ENCODE measurements at places on chromosomes 3 and 15.

GRCh38 chr3:133463347-133463860, 63.5 kb downstream of the BFSP2 start:
- DNase-seq = no peak

DNA sequence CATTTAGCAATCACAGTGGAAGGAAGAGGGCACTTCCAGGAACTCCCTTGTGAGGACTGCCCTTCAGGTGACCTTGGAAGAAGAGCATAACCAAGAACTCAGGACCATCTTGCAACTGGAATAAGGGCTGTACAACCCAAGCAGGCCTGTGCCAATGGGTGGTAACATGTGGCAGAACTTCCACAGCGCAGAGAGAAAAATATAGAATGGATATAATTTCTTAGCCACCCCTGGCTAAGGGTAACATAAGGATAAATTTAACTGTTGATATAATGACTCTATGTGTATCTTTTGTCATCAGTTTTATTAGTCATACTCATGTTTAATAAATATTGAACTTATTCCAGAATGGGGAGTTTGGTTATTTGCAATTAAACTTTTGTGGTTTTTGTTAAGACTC, 13.4 kb upstream of the MFSD1 start:
- DNase-seq = no peak

DNA sequence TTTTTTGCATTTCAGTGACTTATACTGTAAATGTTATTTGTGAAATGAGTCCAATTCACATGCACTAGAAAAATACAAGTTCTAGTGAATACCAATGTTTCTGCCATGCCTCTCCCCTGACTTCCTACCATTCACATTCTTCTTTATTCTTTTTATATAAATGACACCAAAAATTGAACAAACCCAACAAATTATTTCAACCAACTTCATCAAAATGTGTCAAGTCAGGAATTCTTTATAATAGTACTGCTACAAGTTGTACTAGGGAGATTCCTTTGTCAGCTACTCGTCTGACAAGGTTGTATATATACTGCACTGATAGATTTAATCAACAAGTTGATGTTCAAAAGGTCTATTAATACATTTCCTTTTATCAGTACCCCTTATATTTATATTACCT, 3.0 kb downstream of the TBL1XR1 start:
- no peak for DNase-seq

- DNase-seq = peak; percentile 79
Measured at GRCh38 chr15:88911766-88912118, 1.4 kb downstream of the MFGE8 start.

- no peak for DNase-seq
Measured at GRCh38 chr3:131806736-131807135, 228.1 kb downstream of the CPNE4 start.

GRCh38 chr3:133899311-133899710, 3.6 kb upstream of the RAB6B start:
- DNase-seq = no peak

GRCh38 chr3:11602886-11603527, 40.7 kb downstream of the VGLL4 start:
- DNase-seq = no peak

DNA sequence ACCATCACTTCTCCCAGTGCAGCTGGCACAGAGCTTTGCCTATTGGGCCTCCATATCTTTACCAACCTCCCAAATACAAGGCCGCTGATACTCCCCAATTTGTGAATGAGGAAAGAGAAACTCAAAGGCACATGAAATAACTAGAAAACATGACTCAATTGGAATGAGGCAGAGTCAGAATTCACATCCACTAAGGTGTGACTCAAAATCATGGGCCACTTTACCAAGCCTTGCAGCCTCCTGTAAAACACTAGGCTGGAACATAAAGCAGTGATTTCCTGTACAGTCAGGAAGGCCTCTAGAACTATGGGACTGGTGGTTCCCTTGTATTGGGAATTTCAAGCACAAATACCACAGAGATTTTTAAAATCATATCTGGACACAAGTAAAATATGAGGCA, 128.6 kb downstream of the DCLK3 start:
- DNase-seq = no peak

GRCh38 chr3:190001426-190001825, 119.3 kb downstream of the P3H2 start:
- DNase-seq = no peak

DNA sequence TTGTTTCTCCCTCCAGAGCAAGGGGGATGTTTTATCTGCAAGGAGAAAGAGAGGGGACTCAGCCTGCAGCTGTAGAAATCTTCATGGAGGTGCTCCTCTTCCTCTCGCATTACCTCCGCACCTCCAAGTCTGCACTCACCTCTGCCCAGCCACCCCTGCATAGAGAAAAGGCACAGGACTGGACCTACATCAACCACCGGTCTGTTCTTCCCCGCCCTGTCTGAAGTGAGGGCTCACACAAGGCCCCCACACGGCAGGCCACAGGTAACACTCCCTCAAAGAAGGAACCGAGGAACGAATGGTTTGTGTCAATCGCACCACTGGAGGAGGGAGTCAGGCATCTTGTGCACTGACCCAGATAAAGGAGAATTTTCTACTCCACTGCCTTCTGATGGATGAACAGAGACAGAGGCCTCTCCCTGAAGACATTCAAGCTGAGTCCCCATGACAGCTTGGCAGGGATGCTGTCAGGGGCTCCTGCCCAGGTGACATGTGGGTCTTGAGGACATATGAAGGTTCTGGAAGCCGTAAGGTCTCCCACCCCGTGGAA, 260.3 kb downstream of the XXYLT1 start:
- no peak for DNase-seq

DNA sequence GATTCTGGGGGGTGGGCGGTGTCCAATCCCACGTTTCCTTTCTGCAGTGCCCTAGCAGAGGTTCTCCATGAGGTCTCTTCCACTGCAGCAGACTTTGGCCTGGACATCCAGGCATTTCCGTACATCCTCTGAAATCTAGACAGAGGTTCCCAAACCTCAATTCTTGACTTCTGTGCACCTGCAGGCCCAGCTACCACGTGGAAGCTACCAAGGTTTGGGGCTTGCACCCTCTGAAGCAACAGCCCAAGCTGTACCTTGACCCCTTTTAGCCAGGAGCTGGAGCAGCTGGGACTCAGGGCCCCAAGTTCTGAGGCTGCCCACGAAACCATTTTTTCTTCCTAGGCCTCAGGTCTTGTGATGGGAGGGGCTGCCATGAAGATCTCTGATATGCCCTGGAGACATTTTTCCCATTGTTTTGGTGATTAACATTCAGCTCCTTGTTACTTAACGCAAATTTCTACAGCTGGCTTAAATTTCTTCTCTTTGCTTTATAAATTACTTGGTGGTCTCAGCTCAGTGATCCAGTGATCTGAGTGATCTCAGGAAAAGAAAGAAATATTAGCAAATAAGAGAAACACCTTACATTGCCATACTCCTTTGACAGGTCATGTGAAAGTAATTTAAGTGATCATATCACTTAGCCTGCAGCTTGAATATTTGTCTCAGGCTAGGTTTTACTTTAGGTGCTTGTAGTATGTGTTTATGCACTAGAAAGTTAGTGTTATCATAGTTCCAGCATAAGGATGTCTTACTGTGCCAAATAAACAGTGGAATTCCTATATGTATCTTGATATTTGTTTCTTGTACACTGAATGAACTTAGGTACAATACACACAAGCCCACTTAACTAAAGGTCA, 3.0 kb downstream of the SNAP23 start:
- no peak for DNase-seq

GRCh38 chr3:98966862-98967546, 65.5 kb upstream of the DCBLD2 start:
- no peak for DNase-seq

- no peak for DNase-seq
Measured at GRCh38 chr3:129077222-129077621, 16.6 kb downstream of the GP9 start.

- no peak for DNase-seq
Measured at GRCh38 chr15:69750253-69750652, 297.6 kb downstream of the RPLP1 start.

DNA sequence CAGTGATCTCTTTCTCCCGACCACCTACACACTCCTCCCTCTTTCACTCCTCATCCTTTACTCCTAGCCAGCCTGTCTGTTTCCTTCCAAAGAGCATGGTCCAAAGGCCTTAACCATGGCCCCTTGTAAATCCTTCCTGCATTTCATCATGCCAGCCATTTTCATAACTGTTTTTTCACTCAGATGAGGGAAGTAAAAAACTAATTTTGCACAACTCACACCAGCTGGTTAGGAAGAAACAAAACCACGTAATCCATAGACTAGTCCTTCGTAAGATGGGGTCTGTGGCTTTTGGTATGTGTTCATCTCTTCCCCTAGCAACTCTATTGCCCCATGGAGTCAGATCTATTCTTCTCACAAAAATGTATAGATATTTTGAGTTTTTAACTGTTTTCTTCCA, 187.8 kb downstream of the SHOX2 start:
- no peak for DNase-seq

DNA sequence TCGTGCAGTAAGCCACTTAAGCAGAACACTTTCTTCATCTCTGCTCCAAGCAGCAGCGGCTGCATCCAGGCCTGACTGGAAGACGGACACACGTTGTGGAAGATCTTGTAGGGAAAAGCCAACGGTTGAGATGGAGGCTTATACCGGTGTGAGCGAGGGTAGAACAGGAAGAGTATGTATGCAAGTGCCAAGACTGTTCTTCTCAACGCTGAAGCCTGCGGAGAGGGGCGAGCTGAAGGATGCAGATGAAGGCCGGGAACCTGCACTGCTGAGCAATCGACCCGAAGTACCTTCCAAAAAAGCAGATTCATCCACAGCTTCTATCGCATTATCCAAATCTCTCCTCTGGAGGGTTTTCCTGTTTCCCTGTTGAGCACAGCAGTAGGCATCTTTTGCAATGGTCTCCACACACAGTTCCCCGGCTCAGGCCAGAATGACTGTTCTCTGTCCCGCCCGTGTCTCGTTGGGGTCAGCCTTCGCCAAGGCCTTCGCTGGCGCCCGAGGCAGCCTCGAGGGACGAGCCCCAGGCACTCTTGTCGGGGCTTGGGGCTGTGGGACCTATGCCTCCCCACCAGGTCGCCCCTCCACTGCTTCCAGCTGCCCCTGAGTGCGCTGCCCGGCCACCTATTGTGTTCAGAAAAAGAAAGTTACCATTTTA, 22.2 kb upstream of the DYNC1LI1 start:
- no peak for DNase-seq

GRCh38 chr3:112582244-112582874, 20.5 kb downstream of the SLC35A5 start:
- no peak for DNase-seq

- no peak for DNase-seq
Measured at GRCh38 chr3:185330238-185330637, 32.7 kb upstream of the MAP3K13 start.

GRCh38 chr15:46413799-46414198, 779.0 kb downstream of the SQOR start:
- no peak for DNase-seq

DNA sequence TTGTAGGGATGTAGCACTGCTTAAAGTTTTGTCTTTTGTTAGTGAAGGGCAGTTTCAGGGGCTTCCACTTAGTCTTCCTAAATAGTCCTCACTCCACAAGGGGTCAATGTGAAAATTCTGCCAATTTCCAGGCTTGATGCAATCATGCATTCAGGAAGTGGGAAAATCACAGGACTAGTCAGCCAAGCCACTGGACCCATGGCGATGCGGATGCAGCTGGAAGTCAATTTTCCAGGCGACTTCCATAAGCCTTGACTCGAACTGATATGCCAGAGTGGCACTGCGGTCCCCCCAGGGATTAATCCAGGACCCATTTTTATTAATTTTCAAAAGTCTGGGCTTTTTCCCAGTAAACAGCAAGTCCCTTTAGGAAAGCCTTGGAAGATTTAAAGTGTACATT, 26.1 kb downstream of the GBE1 start:
- no peak for DNase-seq

DNA sequence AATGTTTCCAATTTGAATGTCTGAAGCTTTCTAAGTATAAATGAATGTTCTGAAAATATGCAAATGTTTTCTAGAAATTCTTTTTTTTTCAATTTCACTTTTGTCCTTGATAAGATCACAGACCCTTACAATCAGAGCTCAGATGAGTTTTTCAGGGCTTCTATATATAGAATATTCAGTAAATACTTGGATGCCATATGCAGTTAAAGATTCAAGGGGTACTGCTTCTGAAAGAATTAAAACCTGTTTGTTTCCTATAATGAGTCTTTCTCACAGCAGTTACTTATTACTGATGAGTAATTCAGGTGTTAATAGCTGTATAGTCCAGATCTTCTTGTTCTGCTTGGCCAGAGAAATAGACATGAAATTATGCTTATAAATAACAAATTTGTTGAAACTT, 812.6 kb downstream of the ZPLD1 start:
- DNase-seq = no peak

GRCh38 chr3:119690043-119690656, 12.7 kb upstream of the CFAP91 start:
- no peak for DNase-seq

DNA sequence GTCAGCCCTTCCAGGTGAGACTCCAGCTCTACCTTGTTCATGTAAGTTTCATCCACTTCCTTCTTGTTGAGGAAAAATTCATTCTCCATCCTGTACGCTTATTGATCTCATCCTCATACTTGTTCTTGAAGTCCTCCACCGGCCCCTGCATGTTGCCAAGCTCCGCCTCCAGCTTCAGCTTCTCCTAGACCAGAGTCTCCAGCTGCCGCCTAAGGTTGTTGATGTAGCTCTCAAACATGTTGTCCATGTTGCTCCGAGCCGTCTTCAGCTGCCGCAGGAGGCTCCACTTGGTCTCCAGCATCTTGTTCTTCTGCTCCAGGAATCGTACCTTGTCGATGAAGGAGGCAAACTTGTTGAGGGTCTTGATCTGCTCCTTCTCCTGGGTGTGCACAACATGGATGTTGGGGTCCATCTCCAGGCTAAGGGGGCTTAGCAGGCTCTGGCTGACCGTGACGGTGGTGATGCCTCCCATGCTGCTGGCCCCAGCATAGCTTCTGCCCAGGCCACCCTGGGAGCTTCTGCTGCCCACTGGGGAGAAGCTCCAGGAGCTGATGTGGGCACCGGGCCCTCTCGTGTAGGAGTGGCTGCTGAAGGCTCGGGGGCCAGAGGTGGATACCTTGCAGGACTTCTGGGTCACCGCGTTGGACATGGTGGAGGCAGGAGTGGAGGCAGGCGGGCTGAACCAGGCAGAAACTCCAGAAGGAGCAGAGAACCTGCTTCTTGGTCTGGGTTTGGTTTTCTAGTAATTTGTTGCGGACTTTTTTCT, 422.6 kb upstream of the ARPP21 start:
- DNase-seq = no peak

DNA sequence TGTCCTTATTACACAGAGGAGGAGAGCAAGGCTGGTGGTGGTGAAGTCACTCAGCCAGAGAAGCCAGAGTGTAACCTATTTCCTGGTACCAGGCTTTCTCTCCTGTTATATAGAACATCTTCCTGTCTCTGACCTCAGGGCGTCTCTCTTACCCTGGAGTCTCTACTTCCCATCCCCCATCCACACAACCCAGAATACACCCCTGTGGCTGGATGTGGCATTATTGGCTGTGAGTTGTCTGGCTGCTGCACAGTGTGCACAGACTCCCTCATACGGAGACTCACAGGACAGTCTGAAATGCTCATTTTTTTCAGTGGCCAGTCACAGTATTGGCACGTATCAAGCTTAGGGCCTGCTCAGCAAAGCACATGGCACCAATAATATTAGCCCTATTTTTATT, 8.6 kb downstream of the PODXL2 start:
- no peak for DNase-seq

- DNase-seq = no peak
Measured at GRCh38 chr3:154884952-154885351, 195.2 kb upstream of the MME start.

GRCh38 chr15:69535101-69535638, 82.6 kb downstream of the RPLP1 start:
- DNase-seq = no peak

GRCh38 chr15:68554721-68555678, 23.8 kb upstream of the CORO2B start:
- DNase-seq = no peak
